DMS53 (cell line): ENCODE measurements at places on chromosomes 7 and 10.
A peak's percentile ranks its signal among the peaks of the same experiment; 100 is the strongest.

- no peak for DNase-seq
These were observed 30.5 kb upstream of the CHST3 start for GRCh38 chr10:71933651-71934050.

DNA sequence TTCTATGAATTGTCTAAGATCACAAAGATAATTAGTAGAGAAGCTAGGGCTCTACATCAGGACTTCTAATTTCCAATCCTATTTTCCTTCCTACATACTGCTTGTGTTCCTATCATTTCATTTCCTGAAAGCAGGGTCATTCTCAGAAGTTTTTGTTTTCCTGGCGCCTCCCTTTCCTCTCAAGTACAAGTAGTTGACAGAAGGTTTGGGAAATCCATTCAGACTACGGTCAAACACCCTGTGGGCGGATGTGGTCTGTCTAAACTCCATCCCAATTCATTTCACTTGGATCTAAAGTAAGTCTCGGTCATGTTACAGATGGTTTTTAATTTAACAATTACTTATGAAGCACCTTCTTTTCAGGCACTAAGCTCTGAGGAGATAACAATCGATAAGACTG, 221.4 kb downstream of the MTERF1 start:
- DNase-seq: no peak

GRCh38 chr10:60737242-60737641, 41.0 kb upstream of the CDK1 start:
- DNase-seq: no peak

- DNase-seq: no peak
These were observed 767.9 kb downstream of the GRID1 start for GRCh38 chr10:85598646-85599045.

DNA sequence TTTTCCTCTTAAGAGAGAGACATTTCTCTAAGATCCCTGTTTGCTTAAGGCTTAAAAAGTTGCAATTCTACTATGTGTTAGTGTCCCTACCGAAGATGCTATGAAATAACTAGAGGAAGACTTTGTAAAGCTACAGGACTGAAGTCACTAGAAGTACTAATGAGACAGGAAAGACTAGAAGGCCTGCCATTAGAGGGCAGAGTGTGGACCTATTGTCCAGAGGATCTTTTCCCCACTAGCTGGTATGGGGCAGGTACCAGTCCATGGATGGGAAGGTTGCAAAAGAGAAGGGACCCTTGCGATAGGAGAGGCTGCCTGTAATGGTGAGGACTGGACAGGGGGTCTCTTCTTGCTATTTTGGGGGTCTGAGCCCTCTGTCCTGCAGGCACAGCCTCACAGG, 178.1 kb downstream of the TMEM178B start:
- DNase-seq: no peak

GRCh38 chr10:3676564-3676963, 108.4 kb downstream of the KLF6 start:
- no peak for DNase-seq

DNA sequence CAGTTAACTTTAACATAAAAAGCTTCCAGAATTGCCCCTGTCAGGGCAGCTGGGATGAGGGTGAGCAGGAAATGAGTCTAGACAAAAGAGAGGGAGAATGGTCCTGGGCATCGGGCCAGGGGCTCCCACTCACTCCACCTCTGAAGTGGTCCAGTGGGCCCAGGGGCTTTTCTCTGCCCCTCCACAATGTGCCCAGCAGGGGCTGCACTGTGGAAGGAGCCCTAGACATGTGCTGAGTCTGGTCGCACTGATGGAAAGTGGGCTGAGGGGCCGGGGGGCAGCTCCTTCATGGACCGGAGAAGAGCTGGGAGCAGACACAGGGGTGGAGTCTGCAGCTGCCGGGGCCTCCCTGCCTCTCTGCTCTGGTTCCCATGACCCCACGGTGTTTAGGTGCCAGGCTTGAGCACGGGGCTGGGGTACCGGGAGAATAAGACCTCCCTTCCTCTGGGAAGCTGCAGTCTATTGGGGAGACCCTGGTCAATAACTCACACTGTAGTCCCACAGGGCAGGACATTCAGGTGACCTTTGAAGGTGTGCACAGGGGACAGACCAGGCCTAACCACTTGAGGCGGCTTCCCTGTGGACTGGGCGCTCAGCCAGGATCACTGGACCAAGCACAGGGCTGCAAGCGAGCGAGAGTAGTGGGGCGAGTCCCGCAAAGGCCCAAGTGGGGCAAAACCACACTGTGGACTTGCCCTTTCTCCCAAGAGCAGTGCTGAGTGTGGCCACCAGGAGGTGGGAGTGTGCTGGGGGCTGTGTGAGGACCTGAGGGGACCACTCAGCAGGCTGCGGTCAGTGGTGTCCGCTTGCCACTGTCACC, 6.1 kb downstream of the ADCY1 start:
- DNase-seq: peak; percentile 42

- DNase-seq: no peak
These were observed 43.9 kb upstream of the OPALIN start for GRCh38 chr10:96402417-96403305.

- DNase-seq: no peak
These were observed 20.5 kb upstream of the CFAP46 start for GRCh38 chr10:132962623-132963429.

- DNase-seq: no peak
These were observed 44.4 kb upstream of the OCM2 start for GRCh38 chr7:98034081-98035035.

DNA sequence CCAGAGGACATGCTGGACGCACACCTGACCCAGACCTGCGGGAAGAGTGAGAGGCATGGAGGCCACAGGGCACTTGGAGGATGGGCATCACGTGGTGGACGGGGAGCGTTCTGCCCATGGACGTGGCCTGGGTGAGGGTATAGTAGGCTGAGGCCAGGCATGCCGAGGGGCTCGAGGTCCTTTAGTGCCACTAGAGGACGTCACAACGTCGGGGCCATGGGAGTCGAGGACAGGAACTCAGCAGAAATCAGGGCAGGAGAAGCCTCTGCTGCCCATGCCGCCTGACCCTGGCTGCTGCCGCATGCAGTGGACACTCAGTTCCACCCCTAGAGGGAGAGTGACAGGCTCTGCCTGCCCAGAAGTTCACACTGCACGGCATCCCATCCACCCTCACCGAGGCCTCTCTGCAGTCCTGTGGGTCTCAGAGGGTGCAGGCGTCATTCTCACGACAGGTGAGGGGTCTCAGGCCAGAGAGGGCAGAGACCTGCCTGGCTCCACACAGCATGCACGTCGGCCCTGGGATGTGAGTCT, 198.7 kb downstream of the ADARB2 start:
- DNase-seq: no peak

- DNase-seq: peak; percentile 94
These were observed 10.3 kb downstream of the SUMF2 start for GRCh38 chr7:56074371-56074791.
